Amniotic epithelial cell (primary cell): ENCODE measurements at places on chromosomes 11 and 22.

GRCh38 chr11:64178951-64179639 lies 6.9 kb upstream of the STIP1 start:
- DNase-seq: no peak

- no peak for DNase-seq
Observed at GRCh38 chr22:19663821-19664355, 50.4 kb upstream of the SEPTIN5 start.

DNA sequence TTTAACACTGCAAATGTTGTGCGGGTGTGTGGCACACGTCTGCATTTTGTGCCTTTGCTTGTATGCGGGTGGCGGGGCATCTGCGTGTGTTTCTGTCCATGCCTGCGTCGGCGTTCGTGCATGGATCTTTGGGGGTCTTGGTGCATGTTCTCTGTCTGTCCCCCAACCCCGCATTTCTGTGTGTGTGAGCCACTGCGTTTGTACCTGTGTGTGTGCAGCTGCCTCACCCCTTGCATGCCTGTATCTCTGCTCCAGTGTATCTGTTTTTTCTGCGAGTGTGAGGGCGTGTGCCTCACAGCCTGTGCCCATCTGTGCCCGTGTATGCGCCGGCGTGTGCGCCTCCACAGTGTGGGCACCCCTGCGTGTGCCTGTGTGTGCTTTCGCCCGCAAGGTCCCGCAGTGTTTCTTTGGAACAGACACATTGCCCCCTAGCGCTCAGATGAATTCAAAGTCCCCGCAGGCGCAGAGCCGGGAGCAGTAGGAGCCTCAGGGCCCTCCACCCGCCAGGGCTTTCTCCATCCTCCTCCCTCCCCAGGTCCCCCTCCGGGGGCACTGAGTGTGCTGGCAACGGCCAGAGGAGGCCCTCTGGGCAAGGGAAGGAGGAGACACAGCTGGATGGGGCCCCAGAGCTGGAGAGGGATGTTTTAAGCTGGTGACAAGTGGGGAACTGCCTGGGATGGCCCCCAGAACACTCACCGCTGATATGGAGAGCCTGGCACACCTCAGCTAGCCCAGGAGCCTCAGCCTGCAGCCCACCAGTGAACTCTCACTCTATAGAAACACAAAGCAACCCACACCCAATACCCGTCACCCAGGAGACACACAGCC lies 3.1 kb upstream of the MN1 start:
- peak; percentile 59 for DNase-seq

GRCh38 chr11:61539006-61539405 lies 30.5 kb downstream of the LRRC10B start:
- no peak for DNase-seq

DNA sequence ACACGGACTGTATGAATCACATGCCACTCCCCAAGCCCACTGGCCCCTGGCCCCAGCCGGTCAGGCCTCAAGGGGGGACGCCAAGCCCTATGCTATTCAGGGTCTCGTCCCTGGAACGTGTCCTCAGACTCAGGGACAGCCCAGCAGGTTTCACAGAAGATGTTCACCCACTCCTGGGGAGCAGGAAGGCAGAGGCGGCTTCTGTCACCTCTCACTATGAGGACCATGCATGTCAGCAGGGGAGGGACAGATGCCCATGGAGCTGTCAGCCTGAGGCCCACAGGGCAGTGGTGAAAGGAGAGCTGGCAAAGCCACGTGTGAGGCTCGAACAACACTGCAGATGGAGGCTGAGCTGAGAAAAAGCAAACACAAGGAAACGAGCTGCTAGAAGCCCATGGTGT lies 192.0 kb downstream of the SHANK2 start:
- DNase-seq: no peak

- DNase-seq: peak; percentile 66
Observed at GRCh38 chr11:77779935-77780334, 40.6 kb downstream of the RSF1 start.

DNA sequence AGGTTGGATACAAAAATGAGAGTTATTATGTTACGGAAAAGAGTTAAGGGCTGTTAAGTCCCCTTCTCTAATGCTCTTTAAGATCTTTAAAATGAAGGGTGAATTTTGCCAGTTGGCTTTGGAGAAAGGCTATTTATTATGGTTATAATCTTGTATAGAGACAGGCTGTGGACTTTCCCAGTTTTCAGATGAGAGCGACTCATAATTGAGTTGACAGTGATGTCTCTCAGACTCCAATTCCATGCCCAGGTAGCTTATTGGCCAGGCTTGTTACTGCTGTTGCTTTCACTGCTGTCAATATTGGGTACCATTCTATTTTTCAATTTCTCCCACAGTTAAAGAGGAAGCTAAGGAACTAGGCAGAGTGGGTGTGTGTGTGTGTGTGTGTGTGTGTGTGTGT lies 13.1 kb downstream of the ENDOD1 start:
- DNase-seq: peak; percentile 22

- DNase-seq: peak; percentile 93
Observed at GRCh38 chr11:88337987-88338668, 592 bp upstream of the CTSC start.

DNA sequence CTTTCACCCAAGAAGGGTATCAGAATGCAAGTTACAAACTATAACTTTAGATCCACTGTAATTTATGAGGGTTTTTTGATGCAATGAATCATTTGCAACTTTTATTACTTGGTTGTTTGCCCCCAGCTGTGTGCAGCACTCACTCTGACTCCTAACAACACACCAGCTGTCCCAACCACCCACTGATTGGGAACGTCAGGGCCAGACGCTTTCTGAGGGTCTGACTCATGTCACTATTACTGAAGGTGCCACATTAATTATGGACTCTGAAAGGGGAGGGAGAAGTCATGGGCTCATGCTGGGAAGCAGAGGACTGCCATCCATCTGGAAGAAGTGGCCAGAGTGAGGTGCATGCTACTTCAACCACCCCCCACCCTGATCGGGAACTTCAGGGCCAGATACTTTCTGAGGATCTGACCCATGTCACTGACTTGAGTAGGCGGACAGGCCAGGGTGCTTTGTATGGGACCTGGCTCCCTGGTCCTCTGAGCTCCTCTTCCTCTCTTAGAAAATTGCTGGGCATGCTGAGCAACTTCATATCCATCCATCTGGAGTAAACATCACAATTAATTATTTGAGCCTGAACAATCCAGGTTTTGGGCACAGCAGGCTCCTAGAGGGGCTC lies 44.9 kb upstream of the DRD2 start:
- no peak for DNase-seq
